Activated T-cell treated with anti-CD3 and anti-CD28 coated beads, Interleukin-2, amount 50 U/mL, for 1 hour (primary cell): ENCODE measurements at places on chromosomes 3 and 15.
A peak's percentile ranks its signal among the peaks of the same experiment; 100 is the strongest.

GRCh38 chr3:4575381-4575780, 82.2 kb downstream of the ITPR1 start:
- DNase-seq = no peak

- DNase-seq = no peak
These were observed 122.4 kb downstream of the THSD4 start for GRCh38 chr15:71237456-71238188.

- DNase-seq = peak; percentile 72
These were observed at the start of gene PPM1M for GRCh38 chr3:52245322-52246263. Gene PPM1M, plus strand, starts transcription at chr3:52245759. Its CDS starts 66 bp downstream, at chr3:52245825.

DNA sequence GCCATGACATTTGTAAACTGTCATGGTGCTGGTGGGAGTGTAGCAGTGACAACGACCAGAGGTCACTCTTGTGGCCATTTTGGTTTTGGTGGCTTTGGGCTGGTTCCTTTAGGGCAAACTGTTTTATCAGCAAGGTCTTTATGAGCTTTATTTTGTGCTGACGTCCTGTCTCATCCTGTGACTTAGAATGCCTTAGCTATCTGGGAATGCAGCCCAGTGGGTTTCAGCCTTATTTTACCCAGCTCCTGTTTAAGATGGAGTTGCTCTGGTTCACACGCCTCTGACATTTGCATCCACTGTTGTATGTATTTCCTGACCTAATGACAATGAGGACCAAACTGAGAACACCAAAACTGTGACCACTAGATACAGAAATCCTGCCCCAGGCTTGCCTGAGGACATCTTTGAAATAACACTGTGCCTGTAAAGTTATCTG, 37.6 kb downstream of the RAB8B start:
- DNase-seq = no peak

- no peak for DNase-seq
These were observed 436.0 kb upstream of the NR2F2 start for GRCh38 chr15:95894407-95894956.

- DNase-seq = no peak
These were observed 153.3 kb downstream of the P3H2 start for GRCh38 chr3:189967254-189967865.

DNA sequence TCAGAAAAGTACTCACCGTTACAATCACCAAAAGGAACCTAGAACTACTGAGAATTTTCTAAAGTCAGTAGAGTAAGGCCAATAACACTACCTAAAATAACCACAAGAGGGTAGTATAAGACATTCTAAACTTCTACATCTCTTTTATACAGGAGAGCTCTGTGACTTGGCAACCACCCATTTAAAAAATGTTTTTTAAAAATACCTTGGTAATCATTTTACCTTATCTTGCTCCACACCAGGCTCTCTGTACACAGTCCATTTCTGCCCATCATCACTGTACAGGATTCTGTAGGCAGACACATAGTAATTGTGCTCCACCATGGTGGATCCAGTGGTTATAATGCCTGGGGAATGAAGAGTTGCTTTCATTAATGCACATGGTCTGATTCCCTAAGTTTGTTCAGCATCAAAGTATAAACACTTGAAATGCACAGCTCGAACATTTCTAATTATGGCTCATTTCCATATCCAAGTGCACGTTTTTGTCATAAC, 54.5 kb downstream of the ST3GAL6 start:
- no peak for DNase-seq

- no peak for DNase-seq
These were observed 58.3 kb downstream of the LARS2 start for GRCh38 chr3:45446706-45447105.

- no peak for DNase-seq
These were observed 25.1 kb downstream of the SNX33 start for GRCh38 chr15:75672646-75673425.

GRCh38 chr3:150494411-150494977, 51.8 kb downstream of the SERP1 start:
- DNase-seq = no peak

GRCh38 chr15:34374816-34375215, 7.8 kb upstream of the LPCAT4 start:
- DNase-seq = no peak

DNA sequence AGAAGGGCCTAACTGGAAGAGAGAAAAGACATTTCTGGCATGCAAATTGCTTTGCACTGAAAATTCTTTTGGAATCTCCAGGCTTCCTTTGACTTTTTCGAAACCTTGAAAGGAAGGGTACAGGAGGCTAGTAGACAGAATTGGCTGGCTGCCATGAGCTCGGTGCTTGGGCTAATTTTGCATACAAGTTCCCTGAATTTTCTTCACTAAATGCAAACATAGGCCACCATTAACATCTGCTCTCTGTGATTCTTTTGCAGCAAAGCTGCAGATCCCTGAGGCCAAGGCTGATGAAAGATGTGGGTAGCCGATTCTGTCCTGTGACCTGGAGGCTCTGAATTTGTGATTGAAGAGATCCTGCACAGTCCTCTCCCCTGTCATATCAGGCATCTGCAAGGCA, 247.8 kb upstream of the MCTP2 start:
- no peak for DNase-seq

- DNase-seq = no peak
These were observed 12.4 kb upstream of the GREM1 start for GRCh38 chr15:32705446-32705845.
